Metanephros (tissue), 2 donors: ENCODE measurements at places on chromosomes 3 and 15. TPM values are rescaled to one million over a fixed set of nuclear protein-coding genes. Genes with fewer than 3 reads are reported as not detected.

The C3orf20 gene
- total RNA-seq = 0.18 TPM

The PHLDB2 gene
- 99.8 TPM for total RNA-seq

The SYNM gene
- total RNA-seq = 33.3 TPM

The DZIP3 gene
- 25.9 TPM for total RNA-seq

The FBXO40 gene
- 1.5 TPM for total RNA-seq

The STARD5 gene
- total RNA-seq = 8.2 TPM

The MYRIP gene
- total RNA-seq = 2.2 TPM

The FGF7 gene
- 18.9 TPM for total RNA-seq

The PAQR9 gene
- total RNA-seq = 0.12 TPM

The MYO5A gene
- total RNA-seq = 11.2 TPM

The CD200R1 gene
- total RNA-seq = 3.0 TPM

The UCN2 gene
- total RNA-seq = 0.29 TPM

The LTF gene
- total RNA-seq = 24.8 TPM

The MAGEF1 gene
- total RNA-seq = 59.7 TPM

The MINDY4B gene
- total RNA-seq = not detected

The PDCD10 gene
- 41.5 TPM for total RNA-seq

The CCNDBP1 gene
- 68.3 TPM for total RNA-seq

The CAV3 gene
- 42.2 TPM for total RNA-seq

The FSIP1 gene
- 1.2 TPM for total RNA-seq

The TMEM202 gene
- not detected for total RNA-seq

The VWA5B2 gene
- total RNA-seq = 0.99 TPM

The ANKRD63 gene
- 0.58 TPM for total RNA-seq

The TRH gene
- 0.35 TPM for total RNA-seq

The MUSTN1 gene
- 11.9 TPM for total RNA-seq

The FRMD4B gene
- 54.9 TPM for total RNA-seq

The EXD1 gene
- not detected for total RNA-seq

The CHRD gene
- total RNA-seq = 32.6 TPM

The ZNF662 gene
- total RNA-seq = 16.9 TPM

The ADAMTSL3 gene
- total RNA-seq = 11.9 TPM

The EPHB1 gene
- 6.8 TPM for total RNA-seq

The FNDC3B gene
- 110 TPM for total RNA-seq

The CEP97 gene
- total RNA-seq = 19.8 TPM

The LACTB gene
- 11.8 TPM for total RNA-seq

The CCDC174 gene
- total RNA-seq = 17.7 TPM

The CHDH gene
- total RNA-seq = 11.5 TPM

The CILP gene
- total RNA-seq = 9.8 TPM

The CD96 gene
- 2.6 TPM for total RNA-seq

The TIGIT gene
- 1.5 TPM for total RNA-seq

The SGO1 gene
- total RNA-seq = 4.0 TPM

The ZNF385D gene
- 11.0 TPM for total RNA-seq

The TMEM108 gene
- total RNA-seq = 1.8 TPM

The AGBL1 gene
- total RNA-seq = 9.9 TPM

The RPL39L gene
- total RNA-seq = 27.0 TPM

The RTP3 gene
- total RNA-seq = not detected

The BCL2A1 gene
- total RNA-seq = 8.2 TPM

The COL6A5 gene
- total RNA-seq = 0.06 TPM

The C2CD4A gene
- 0.35 TPM for total RNA-seq

The MME gene
- 160 TPM for total RNA-seq

The MNS1 gene
- total RNA-seq = 2.5 TPM

The TMEM40 gene
- total RNA-seq = 1.5 TPM
